ENCODE measurements at places on chromosomes 6 and 20.
A peak's percentile ranks its signal among the peaks of the same experiment; 100 is the strongest.

DNA sequence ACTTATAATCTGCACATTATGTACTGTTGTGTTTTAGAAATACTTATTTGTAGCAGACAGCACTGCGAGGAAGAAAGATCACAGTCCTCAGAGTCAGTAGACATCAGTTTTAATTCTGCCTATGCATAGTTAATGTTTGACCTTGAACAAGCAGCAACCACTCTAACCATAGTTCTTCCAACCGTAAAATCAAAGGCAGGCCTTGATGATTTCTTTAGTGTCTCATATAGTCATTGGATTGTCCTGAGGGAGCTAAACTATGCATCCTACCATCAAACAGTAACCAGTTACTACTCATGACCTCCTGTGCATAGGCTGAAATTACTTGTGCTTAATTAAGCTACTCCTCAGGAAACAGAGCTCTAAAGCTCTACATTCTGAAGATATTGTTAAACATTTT, 294.8 kb upstream of the STXBP5 start:
- no peak for DNase-seq

- peak; percentile 56 for DNase-seq
These were observed 181.6 kb downstream of the JARID2 start for GRCh38 chr6:15427331-15428070.

DNA sequence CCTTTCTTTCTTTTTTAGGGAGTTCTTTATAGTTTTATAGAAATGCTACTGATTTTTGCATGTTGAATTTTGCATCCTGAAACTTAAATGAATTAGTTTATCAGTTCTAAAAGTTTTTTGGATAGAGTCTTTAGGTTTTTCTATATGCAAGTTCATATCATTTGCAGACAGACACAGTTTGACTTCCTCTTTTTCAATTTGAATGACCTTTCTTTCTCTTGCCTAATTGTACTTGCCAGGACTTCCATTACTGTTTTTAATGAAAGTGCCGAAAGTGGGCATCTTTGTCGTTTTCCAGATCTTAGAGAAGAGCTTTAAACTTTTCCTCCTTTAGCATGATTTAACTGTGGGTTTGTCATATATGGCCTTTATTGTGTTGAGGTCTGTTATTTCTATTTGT, 21.1 kb upstream of the EDN1 start:
- no peak for DNase-seq

GRCh38 chr20:8464368-8464767, 332.3 kb downstream of the PLCB1 start:
- peak; percentile 56 for DNase-seq

DNA sequence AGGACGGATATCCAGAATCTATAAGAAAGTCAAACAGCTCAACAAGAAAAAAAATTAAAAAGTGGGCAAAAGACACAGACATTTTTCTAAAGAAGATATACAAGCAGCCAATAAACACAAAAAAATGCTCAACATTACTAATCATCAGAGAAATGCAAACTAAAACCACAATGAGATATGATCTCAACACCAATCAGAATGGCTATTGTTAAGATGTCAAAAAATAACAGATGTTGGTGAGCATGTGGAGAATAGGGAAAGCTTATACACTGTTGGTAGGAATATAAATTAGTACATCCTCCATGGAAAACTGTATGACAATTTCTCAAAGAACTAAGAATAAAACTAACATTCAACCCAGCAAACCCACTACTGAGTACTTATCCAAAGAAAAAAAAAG, 23.3 kb upstream of the OSTM1 start:
- no peak for DNase-seq

- no peak for DNase-seq
These were observed 73.8 kb downstream of the LRRC1 start for GRCh38 chr6:53868626-53869025.

- no peak for DNase-seq
These were observed 4.4 kb upstream of the BPIFB6 start for GRCh38 chr20:33026779-33027759.

GRCh38 chr20:26216025-26216424, 519.4 kb upstream of the ZNF337 start:
- DNase-seq: no peak

DNA sequence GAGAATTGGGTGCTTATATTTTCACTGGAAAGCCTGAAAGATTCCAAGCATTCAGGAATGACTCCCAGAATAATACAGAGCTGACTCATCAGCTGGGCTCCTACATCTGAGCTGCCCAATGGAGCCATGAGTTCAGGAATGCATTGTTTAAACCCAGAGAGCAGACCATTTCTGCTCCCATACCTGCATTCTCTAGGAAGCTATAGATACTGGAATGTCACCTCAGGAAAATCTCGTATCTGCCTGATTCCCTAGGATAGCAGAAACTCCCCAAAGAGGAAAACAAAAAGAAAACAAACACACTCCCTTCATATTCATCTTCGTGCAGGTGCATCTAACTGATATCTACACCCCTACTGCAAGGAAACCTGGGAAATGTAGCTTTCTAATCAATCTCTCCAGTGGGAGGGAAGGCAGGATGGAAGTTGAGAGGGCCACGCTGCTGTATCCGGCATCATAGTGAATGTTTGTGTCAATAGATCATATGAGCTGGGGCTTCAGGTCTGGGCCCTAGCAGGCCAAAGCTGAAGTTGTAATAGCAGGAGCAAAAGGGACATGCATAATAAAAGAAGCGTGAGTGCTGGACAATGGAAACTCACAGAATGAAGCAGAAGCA, 8.2 kb upstream of the SLC2A12 start:
- peak; percentile 90 for DNase-seq

GRCh38 chr6:143408151-143408786, 42.2 kb downstream of the ADAT2 start:
- peak; percentile 52 for DNase-seq

DNA sequence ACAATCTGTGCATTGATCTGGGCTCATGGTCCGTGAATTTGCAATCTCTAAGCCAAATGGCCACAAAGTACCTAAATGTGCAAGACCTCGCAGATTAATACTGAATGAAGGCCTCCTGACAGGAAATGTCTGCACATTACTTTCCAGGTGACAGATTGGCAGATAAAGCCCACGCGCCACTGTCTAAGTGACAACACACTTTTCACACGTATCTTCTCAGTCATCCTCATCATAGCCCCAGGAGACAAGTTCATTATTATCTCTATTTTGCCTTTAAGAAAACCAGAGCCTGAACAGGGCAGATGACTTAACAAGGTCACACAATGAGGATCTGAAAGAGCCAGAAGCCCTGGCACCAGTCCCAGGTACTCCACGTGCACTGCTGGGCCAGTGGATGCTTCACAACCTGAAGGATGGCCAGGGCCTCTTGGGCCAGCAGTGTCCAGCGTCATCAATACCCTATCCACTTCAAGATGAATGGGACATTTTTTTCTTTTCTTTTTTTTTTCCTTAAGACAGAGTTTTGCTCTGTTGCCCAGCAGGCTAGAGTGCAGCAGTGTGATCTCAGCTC, 266.3 kb downstream of the PTPRT start:
- no peak for DNase-seq

GRCh38 chr6:30683980-30684338, 2.5 kb downstream of the PPP1R18 start:
- no peak for DNase-seq

DNA sequence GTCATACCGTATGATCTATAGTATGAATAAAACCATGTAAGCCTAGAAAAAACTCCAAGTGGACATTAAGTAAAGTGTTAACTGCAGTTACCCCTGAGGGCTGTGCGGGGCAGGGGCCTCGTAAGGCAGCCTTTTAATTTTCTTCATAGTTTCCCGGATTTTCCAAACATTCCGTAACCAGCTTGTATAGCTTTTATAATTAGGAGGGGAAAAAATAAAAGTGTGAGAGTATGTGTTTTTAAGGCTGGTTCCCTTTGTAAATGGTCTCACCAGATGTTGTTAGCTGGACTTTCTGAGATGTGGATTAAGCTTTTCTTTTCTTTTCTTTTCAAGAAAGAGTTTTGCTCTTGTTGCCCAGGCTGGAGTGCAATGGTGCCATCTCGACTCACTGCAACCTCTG, 7.0 kb downstream of the KIAA1755 start:
- no peak for DNase-seq

- DNase-seq: no peak
These were observed 176.6 kb upstream of the RAB32 start for GRCh38 chr6:146367061-146367460.

- peak; percentile 81 for DNase-seq
These were observed 176.5 kb downstream of the SLC16A10 start for GRCh38 chr6:111263837-111264236.

GRCh38 chr20:15818651-15819071, 754.6 kb downstream of the KIF16B start:
- DNase-seq: no peak

GRCh38 chr20:34311118-34312023, 8.2 kb upstream of the AHCY start:
- DNase-seq: no peak

DNA sequence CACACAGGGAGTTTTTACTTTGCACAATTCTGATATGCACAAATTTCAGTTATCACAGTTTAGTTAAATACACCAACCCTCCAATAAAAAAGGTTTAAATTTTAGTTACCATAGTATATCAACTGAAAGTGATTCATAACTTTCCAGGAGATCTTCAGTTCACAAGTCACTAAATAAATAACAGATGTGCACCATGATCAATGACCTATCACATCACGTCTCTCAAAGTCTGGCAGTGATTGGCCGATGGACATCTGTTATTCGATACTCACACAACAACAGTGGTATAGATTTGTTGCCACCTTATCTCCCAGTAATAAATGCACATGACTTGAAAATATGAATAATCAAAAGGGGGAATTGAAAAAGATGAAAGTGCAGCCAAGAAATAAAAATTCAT, 66.8 kb upstream of the PTCHD4 start:
- DNase-seq: no peak

DNA sequence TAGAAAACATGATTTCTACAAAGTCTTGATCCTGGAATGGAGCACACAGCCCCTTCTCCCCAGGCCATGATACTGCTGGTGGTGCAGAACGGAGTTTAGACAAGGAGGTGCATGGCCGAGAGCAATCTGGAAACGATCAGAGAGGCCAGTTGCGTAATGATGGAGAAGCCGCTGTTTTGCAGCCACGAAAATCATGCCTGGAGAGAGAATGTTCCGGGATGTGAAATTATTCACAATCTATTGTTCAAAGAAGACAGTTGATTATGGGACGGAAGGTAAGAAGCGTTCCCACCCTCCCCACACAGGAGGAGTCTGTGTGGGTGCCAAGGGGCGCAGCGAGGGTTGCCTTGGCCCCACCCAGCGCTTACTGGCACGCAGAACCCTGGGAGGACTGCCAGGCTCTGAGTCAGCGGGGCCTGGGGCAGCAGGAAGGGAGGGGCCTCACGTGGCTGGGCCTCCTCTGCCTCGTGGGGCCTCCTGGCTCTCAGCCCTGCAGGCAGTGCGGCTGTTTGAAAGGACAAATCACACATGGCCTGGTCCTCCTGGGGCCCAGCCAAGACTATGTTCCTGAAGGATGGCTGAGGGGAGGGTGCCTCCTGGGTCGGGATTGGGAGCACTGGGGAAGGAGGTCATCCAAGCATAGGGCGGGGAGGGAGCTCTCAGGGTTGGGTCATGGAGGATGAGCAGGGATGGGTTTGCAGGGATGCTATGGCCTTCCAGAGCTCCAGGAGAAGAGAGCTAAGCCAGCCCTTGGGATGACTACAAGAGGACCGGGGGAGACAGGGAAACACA, 8.7 kb upstream of the AP5S1 start:
- DNase-seq: peak; percentile 97

GRCh38 chr20:5372371-5372770, 55.6 kb upstream of the PROKR2 start:
- DNase-seq: no peak

DNA sequence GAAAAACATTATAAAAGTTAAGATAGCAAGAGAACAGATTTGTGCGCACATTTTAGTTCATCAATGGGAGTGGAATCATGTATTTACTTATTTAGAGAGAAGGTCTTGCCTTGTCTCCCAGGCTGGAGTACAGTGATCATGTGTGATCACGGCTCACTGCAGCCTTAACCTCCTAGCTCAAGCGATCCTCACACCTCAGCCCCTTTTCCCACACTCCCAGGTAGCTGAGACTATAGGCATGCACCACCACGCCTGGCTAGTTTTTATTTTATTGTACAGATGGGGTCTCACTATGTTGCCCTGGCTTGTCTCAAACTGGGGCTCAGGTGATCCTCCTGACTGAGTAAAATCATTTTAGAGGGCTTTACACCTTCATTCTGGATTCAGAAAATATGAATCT, 72.3 kb upstream of the ADGRF1 start:
- no peak for DNase-seq

DNA sequence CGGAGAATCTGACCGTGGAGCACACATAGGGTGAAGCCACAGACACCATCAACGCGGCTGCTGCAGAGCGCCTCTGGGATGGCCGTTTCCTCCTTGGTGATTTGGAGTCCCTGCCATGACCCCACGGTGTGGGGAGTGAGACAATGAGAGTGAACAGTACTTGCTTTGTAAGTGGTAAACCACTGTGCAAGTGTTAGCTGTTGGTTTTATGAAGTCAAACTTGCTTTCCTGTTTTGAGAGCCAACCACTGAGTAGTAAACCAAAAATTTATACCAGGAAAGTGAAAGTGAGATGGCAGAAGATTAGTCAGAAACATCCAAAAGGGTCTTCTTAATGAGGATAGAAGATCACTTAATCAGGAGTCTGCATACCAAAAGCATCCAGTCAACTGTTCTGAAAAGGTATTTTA, 160.7 kb downstream of the FOXC1 start:
- peak; percentile 71 for DNase-seq

DNA sequence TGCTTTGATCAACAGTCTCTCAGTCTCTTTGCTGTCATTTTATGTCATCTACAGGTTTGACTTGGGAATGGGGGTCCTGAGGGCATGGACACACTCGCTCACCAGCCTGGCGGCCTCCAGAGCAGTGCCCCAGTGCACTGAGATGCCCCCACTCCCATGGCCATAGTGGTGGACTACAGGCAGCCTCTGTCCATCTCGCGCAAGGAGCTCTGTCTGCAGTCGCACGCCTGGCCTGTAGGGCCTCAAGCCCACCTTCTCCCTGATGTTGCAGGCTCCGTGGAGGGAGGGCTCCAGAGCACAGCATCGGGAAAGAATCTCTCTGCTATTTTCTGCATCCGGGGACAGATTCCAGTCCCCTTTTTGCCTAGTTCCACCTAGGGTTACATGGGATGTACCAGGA, 22.6 kb downstream of the DDO start:
- DNase-seq: no peak

- peak; percentile 77 for DNase-seq
These were observed 286.9 kb upstream of the BMP2 start for GRCh38 chr20:6480328-6481200.
